ENCODE measurements at places on chromosomes 11 and 22.
A peak's percentile ranks its signal among the peaks of the same experiment; 100 is the strongest.

GRCh38 chr11:68541116-68541515 is 80.6 kb downstream of the PPP6R3 start:
- H3K27me3 ChIP-seq = no peaks in the 10 kb centered on the region
- H3K36me3 ChIP-seq = peaks cover 50% of the 10 kb centered on the region
- H3K4me1 ChIP-seq = no peaks in the 10 kb centered on the region
- H3K4me3 ChIP-seq = no peak overlapping the region
- no peak for DNase-seq

DNA sequence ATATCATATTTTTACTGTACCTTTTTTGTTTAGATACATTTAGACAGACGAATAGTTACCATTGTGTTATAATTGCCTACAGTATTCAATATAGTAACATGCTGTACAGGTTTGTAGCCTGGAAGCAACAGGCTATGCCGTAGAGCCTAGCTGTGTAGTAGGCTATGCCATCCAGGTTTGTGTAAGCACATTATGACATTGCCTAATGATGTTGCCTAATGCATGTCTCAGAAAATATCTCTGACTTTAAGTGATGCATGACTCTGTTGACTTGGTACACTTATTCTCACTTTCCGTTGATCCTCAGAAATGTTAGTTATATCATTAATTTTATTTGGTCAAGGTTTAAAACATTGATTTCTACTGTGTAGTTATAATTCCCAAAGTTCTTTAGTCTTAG is 39.9 kb downstream of the OR2AT4 start:
- H3K36me3 ChIP-seq = no peaks in the 10 kb centered on the region
- no peak for DNase-seq
- no peaks in the 10 kb centered on the region for H3K4me1 ChIP-seq
- H3K27me3 ChIP-seq = no peaks in the 10 kb centered on the region
- H3K27ac ChIP-seq = no peak overlapping the region

- no peak overlapping the region for H3K27ac ChIP-seq
- no peaks in the 10 kb centered on the region for H3K36me3 ChIP-seq
- DNase-seq = no peak
- no peaks in the 10 kb centered on the region for H3K4me1 ChIP-seq
- peaks cover 2% of the 10 kb centered on the region for H3K27me3 ChIP-seq
- H3K4me3 ChIP-seq = no peak overlapping the region
Observed at GRCh38 chr11:77055101-77055561, 11.6 kb upstream of the CAPN5 start.

DNA sequence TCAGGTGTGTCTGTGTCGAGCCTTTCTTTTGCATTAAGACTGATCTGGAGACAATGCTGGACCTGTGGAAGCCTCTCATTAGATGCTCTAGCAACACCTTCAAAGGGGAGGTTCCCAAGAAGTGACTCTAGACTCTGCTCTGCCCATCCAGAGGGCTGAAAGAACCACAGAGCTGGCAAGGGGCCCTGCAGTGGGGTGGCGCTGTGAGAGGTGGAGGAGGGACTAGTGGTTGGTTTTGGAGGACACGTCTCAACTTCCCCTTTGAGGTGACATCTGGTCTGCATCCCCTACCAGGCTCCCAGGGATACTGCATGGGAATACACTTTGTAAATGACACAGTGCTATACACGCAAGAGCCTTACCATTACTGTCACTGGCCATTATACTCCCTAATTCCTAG is 34.2 kb upstream of the SYT13 start:
- H3K4me1 ChIP-seq = peaks cover 34% of the 10 kb centered on the region
- H3K36me3 ChIP-seq = no peaks in the 10 kb centered on the region
- DNase-seq = no peak

- DNase-seq = no peak
- H3K4me1 ChIP-seq = no peaks in the 10 kb centered on the region
- H3K4me3 ChIP-seq = no peak overlapping the region
Observed at GRCh38 chr11:104476454-104476853, 312.5 kb upstream of the PDGFD start.

GRCh38 chr11:77071077-77071476 is 4.3 kb downstream of the CAPN5 start:
- H3K36me3 ChIP-seq = no peaks in the 10 kb centered on the region
- H3K4me1 ChIP-seq = peaks cover 77% of the 10 kb centered on the region
- no peaks in the 10 kb centered on the region for H3K27me3 ChIP-seq

DNA sequence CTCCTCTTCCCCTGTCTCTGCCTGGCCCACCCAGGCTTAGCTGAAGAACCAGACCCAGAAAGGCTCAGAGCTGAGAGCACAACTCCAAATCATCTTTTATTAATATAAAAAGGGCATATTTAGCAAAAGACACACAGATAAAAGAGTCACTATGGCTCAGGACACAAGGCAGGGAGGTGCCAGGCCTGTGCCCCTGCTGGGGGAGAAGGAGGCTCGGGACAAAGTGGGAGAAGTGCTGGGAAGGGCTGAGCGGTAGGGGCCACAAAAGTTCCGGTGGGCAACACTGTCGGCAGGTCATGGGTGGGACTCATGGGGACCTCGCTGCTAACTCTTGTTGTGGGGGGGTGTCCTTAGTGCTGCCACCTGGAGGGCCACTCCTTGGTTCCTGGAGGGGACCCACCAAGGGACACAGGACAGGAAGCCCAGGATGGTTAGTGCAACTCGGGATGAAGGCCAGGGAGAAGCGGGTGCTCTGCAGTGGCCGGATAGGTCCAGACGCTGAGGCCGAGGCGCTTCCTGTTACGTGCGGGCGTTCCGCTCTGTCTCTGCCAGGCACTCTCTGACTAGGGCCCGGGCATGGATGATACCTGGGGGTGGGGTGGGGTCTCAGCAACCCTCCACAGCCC is 1.4 kb upstream of the PITPNM1 start:
- peaks cover 7% of the 10 kb centered on the region for H3K36me3 ChIP-seq
- H3K27ac ChIP-seq = peak overlapping the region; percentile 92
- DNase-seq = no peak
- no peak overlapping the region for H3K4me3 ChIP-seq
- peaks cover 47% of the 10 kb centered on the region for H3K4me1 ChIP-seq
- peaks cover 30% of the 10 kb centered on the region for H3K27me3 ChIP-seq

DNA sequence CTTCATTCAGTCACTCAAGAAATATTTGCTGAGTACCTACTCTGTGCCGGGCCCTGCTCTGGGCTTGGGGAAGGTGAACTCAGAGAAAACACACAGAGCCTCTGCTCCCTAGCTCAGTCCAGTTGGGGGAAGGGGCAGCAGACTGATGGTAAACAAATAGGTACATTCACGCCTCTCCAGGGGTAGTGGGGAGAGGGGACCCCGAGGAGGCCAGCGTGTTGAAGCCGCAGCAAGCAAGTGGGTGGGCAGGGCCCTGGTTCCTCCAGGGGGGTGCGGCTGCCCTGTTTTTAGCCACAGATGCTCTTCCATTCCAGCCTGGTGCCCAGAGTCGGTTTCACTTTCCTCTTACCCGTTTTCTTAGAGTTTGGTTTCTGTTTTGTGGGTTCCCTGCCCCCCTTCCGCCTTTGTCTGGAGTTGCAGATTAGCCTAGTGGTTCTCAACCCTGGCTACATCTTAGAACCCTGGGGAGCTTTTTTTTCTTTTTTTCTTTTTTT is 8.7 kb downstream of the DRAP1 start:
- peaks cover 5% of the 10 kb centered on the region for H3K36me3 ChIP-seq
- peak; percentile 46 for DNase-seq
- H3K4me1 ChIP-seq = no peaks in the 10 kb centered on the region
- no peak overlapping the region for H3K4me3 ChIP-seq
- peak overlapping the region; percentile 0 for H3K27ac ChIP-seq
- H3K27me3 ChIP-seq = no peaks in the 10 kb centered on the region
